ENCODE measurements at places on chromosomes 3 and 15.
A peak's percentile ranks its signal among the peaks of the same experiment; 100 is the strongest.

- peak; percentile 16 for DNase-seq
Measured at GRCh38 chr15:90160781-90161727, 40.1 kb upstream of the SEMA4B start.

DNA sequence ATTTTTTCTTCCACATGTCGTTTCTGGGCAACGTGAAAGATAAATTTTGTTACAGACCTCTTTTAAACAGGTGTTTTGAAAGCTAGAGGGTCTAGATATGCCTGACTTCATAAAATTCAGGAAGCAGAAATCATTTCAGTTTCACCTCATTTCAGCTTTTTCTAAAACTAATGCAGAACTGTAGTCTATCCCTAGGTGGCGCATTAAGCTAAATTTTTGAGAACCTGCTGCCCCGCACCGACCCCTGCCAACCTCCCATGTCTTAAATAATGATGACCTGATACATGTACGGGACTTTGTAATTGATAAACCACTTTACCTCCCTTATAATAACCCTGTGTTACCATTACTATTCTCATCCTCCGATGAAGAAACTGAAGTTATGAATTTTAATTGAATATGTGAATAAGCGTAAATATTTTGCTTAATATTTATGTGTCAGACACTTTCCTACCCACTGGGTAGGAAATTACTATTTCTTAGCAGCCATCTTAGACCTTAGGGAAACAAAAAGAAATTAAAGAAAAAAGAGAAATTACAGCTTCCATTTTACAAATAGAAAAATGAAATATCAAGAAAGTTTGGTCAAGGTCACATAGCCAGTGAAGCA, 78.7 kb upstream of the GCNT3 start:
- DNase-seq, result no peak

DNA sequence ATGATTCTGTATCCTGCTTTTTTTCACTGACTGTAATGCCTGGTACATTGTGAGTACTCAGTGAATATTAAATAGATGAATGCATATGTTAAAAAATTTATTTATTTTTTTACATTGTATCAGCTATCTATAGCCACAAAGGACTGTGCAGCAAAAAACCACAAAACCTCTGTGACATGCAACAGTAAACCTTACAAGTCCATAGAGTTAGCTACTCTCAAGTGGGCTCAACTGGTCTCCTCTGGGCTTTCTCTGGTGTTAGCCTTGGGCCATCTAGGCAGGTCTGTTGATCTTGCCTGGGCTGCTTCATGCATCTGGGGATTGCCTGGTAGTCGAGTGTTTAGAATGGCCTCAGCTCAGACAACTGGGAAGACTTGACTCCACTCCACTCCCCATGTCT, 35.3 kb downstream of the OTOL1 start:
- DNase-seq, result no peak

DNA sequence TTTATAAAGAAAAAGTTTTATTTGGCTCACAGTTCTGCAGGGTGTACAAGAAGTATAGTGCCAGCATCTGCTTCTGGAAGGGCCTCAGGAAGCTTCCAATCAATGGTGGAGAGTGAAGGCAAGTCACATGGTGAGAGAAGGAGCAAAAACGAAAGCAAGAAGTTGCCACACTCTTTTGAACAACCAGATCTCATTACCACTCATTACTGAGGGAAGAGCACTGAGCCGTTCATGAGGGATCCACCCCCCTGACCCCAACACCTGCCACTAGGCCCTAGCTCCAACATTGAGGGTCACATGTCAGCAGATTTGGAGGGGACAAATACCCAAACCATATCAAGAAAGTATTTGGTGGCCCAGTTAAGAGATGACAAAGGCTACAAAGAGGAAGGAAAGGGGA, 239.3 kb upstream of the UBE2E1 start:
- DNase-seq, result no peak

DNA sequence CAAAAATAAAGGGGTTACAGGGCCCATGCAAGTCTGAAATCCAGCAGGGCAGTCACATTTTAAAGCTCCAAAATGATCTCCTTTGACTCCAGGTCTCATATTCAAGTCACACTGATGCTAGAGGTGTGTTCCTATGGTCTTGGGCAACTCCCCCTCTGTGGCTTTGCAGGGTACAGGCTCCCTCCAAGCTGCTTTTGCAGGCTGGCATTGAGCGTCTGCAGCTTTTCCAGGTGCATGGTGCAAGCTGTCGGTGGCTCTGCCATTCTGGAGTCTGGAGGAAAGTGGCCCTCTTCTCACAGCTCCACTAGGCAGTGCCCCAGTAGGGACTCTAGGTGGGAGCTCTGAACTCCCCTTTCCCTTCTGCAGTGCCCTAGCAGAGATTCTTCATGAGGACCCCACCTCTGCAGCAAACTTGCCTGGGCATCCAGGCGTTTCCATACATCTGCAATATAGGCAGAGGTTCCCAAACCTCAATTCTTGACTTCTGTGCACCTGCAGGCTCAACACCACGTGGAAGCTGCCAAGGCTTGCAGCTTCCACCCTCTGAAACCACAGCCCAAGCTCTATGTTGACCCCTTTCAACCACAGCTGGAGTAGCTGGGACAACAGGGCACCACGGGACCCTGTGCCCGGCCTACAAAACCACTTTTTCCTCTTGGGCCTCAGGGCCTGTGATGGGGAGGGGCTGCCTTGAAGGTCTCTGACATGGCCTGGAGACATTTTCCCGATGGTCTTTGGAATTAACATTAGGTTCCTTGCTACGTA, 80.1 kb upstream of the PLSCR5 start:
- no peak for DNase-seq

DNA sequence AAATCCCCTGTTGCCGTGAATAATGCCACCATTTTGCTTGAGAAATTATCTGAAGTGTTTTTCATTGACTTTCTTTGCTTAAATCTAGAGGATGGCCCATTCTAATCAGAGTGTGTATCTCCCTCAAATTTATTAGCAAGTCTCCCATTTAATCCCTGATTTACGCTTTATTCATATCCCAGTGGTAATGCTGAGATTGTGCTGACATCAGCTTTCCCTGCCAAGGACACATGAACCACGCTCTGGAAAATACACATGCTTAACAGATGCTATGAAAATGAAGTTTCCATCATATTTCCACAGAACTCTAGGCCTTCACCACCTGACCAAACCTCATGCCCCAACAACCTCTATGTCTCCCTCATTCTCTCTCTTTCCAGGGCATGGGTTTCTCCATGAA, 545.4 kb downstream of the TUSC7 start:
- DNase-seq, result no peak
